ENCODE measurements at places on chromosomes 5 and 9.
A peak's percentile ranks its signal among the peaks of the same experiment; 100 is the strongest.

DNA sequence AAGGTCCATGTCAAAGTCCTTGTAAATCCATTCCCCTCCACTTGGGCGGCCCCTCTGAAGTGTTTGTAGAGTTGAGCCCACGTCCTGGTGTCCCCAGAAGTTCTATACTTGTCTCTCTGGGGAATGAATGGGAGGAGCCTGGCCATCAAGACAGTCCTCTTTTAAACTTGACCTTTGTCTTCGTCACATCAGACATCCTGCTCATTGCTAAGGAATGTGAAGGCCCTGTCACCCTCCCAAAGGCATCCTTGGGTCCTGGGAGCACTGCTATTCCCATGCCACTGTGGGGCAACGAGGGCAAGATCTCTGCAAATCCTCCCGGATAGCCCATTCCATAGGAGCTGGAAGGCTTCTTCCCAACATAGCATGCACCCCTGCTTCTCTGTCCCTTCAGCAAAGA is 235.5 kb downstream of the SLIT3 start:
- no peak for DNase-seq

DNA sequence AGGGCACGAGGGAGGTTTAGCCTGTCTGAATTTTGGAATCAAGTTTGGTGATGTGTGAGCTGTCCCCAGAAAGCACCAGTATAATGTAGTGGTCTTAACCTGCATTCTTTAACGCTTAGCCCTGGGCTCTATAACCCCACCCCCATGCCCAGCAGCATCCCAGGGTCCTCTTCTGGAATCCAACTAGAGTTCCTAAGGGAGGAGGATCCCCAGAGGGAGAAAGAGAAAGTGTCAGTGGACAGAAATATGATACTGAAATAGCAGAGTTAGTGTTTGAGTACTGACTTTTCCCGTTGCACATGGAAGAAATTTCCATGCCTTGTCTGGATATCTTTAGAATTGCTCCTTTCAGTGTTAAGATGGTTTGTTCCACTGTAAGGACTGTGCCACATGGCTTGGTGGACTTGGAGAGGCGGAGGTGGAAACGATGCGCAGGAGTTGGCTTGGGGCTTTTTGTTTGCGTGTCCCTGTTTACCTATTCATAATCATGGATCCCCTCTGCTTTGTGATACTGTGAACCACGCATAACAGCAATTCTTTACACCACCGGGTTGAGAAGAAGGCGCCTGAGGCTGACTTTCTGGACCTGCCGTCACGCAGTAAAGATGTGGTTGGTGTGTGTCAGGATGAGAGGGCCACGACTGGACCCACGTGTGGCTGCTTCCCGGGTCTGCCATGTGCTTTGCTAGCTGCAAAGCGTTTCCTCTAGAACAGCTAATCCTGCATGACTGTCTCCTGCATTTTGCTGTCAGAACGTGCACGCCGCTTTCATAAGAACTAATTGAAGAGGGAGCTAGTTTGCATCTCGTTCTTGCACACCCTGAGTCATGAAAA is 142.3 kb downstream of the SMARCA2 start:
- peak; percentile 42 for DNase-seq

- no peak for DNase-seq
Observed at GRCh38 chr5:54301220-54301619, 9.2 kb downstream of the ARL15 start.

GRCh38 chr9:94182532-94182931 is 76.6 kb upstream of the ZNF169 start:
- no peak for DNase-seq

DNA sequence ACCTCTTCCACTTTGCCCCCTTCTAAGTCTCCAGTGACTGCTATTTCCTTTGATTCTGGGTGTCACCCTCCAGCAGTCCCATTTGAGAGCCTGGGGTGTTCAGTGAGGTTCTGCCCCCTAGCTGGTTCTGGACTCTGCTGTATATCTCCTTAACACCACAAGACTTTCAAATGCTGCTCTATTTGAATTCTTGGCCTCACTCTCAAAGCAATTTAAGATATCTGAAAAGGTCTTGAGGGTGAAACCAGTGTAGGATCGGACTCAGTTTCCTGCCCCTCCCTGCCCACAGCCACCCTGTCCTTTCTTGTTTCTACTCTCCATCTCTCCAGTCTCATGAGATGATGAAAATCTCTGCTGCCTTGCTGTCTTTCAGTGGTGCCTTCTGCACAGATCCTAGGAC is 280.9 kb downstream of the TENT4A start:
- DNase-seq = no peak

GRCh38 chr9:73024601-73025034 is 71.8 kb upstream of the ALDH1A1 start:
- no peak for DNase-seq

GRCh38 chr5:167945542-167946384 is 345.7 kb upstream of the WWC1 start:
- peak; percentile 88 for DNase-seq

GRCh38 chr9:127206666-127207065 is 57.9 kb upstream of the GARNL3 start:
- DNase-seq = no peak

GRCh38 chr5:33756491-33756890 is 135.3 kb downstream of the ADAMTS12 start:
- DNase-seq = no peak

DNA sequence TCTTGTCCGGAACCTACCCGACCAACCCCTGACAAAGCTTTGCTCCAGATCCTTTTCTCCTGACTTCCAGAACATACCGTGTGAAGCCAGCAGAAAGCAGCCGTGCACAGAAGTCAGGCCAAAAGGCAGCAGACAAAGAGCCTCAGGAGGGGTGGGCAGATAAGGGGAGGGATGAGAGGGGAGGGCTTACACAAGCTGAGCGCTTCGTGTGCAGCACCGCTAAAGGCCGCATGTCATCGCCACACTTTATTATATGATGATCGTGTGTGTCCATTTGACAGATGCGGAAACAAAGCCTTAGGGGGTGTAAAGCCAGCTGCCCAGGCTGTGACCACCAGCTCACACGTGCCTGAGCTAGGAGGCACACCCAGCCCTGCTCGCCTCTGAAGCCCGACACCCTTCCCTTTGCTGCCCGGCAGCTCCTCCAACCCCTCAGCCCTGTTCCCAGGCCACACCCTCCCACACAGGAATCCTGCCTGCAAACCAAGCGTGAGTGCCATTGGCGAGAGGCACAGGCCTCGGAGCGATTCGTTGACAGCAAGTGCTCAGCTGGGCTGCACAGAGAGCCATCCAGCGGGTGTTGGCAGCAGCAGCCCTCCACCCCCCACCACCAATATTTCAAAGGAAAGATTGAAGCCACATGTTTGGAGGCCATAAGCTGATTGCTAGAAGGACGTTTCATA is 170.5 kb upstream of the SMIM23 start:
- DNase-seq = no peak

DNA sequence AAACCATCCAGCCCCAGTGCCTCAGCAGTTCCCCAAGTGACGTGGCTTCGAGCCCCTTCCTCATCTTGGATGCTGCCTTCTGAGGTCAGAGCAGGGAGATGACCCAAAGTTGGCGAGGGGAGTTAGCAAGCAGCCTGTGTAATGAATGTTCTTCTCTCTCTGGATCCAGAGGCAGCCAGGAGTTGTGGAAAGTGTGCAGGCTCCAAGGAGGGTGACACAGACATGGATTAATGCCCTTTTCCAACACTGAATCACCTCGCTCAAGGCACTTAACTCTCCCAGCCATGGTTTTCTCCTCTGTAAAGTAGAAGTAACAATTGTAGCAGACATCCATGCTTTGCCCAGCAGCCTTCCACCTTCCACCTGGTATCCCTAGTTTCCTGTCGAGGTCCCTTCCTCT is 64.6 kb upstream of the HAND1 start:
- no peak for DNase-seq

DNA sequence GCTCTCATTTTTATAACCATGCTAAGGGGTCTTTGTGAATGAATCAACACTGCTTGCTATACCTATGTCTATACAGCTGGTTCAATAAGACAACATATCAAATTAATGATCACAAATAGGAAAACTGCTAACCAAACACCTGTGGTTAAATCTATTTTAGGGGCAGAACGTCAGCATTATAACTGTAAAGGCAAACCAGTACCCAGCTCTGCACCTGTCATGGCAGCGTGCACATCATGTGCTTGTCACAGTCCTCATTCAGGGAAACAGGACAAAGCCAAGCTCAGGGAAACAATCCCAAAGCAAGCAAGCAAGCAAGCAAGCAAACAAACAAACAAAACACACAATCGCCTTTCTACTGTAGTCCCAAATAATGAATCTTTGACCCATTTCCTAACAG is 277.7 kb upstream of the DAP start:
- no peak for DNase-seq

DNA sequence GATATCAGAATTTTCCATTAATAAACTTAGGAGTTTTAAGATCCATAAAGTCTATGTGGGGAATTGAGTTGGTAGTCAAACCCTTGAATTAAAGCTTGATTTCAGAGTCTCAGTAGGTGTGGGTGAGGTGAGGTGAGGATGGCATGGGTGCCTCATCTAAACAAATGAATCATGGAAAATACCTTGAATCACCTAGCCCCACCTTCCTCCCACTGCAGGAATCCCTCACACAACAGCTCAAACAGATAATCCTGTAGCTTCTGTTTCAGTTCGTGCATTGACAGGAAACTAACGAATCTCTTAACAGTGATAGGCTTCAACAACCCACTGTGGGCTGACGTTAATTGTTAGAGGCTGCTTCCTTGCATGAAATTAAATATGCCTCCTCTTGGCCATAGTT is 185.0 kb downstream of the SREK1 start:
- DNase-seq = no peak

DNA sequence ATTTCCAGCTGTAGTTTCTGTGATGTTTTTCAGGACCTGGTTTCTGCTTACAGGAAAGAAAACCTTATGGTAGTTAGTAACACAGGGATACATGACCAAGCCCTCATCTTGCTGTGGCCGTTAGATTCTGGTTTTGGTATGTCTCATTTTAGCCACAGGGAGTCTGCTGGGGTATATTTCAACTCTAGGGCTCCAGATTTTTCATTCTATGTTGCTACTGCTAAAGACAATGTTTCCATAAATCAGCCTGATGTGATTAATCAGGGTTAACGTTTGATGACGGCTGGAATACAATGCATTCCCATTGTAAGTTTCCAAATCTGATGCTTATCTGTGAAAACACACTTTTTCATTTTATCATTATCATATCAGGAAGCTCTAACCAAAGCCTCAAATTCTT is 48.2 kb downstream of the P4HA2 start:
- no peak for DNase-seq

DNA sequence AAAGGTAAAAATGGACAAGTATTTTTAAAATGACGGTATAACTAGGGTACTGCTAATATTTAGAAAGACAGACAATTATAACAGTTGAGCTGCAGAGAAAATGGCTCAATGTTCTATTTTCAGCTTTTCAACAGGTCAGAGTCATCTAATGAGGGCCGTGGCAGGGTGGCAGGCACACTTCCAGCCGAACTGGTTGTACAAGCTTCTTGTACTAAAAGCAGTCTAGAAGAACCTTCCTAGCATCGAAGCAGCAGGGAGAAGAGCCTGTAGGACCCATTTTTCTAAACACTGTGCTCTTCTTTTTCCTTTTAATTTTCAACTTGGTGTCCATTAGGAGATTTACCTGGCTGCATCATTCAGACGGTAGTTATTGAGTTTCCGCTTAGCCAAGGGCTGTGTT is 85.6 kb downstream of the SLC28A3 start:
- no peak for DNase-seq
